ENCODE measurements at places on chromosomes 7 and 10.
A peak's percentile ranks its signal among the peaks of the same experiment; 100 is the strongest.

DNA sequence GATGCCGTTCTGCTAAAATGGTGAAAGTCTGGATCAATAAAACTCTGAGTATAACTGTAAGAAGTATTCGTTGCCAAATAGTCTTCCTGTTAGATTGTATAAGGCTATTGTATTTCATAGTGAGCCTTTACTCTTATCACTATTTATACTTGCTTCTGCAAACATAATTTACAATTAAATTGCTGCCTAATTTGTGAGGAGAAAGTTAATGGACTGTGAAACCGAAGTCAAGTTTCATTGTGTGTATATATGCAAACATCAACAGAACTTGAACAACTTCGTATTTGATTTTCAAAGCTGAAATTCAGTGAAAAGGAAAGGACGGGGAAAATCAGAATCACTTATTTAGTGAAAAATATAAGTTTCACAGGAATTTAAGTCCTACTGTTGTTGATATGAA lies 135.9 kb upstream of the CCDC6 start:
- DNase-seq = no peak

- no peak for DNase-seq
Observed at GRCh38 chr10:114166043-114166442, 8.0 kb downstream of the CCDC186 start.

DNA sequence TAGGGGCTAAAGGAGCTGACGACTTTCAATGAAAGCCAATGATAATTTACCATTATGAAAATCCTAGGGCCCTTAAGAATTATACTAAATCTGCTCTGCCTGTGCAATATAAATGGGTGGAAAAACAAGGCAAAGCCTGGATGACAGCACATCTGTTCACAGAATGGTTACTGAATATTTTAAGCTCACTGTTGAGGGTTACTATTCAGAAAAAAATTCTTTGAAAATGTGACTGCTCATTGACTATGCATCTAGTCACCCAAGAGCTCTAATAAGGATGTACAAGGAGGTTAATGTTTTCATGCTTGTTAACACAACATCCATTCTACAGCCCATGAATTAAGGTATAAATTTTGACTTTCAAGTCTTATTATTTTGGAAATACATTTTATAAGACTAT lies 8.9 kb downstream of the DKK1 start:
- no peak for DNase-seq

GRCh38 chr10:13834581-13835286 lies 248.0 kb downstream of the PRPF18 start:
- no peak for DNase-seq

GRCh38 chr7:157565201-157565626 lies 228.4 kb downstream of the DNAJB6 start:
- no peak for DNase-seq

DNA sequence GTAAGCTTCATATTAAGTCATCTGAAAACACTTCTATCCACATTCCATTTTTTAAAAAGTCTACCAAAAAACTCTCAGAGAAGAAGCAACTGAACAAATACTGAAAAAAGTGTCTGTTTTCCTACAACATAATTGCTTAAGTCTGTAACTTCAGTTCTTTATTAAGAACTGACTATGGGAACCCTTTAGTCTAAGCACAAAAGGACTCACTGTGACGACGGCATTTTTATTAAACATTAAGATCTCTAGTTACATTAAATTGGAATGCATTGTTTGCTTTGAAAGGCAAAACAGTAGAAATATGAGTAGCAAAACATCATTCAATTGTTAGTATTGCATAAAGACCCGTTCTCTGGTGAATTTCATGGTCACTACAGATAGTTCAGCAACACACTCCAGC lies 5.8 kb upstream of the FAM3C start:
- DNase-seq = no peak

GRCh38 chr7:65800890-65801341 lies 72.0 kb upstream of the VKORC1L1 start:
- peak; percentile 33 for DNase-seq

GRCh38 chr7:4689151-4689550 lies 7.1 kb downstream of the FOXK1 start:
- no peak for DNase-seq

Measured in mesenteric fat pad (tissue), 1 donor.